Fibroblast of skin of right quadriceps (primary cell): ENCODE measurements at places on chromosomes 5 and 9.
A peak's percentile ranks its signal among the peaks of the same experiment; 100 is the strongest.

GRCh38 chr5:78495800-78496199, 135.4 kb downstream of the SCAMP1 start:
- DNase-seq = no peak

GRCh38 chr9:38157711-38158110, 88.7 kb upstream of the SHB start:
- DNase-seq = no peak

- peak; percentile 85 for DNase-seq
Measured at GRCh38 chr5:58188262-58188651, 271.6 kb downstream of the PLK2 start.

GRCh38 chr9:71937070-71937625, 25.7 kb downstream of the C9orf85 start:
- DNase-seq = no peak

GRCh38 chr9:134887686-134888602, 7.3 kb downstream of the FCN2 start:
- no peak for DNase-seq

DNA sequence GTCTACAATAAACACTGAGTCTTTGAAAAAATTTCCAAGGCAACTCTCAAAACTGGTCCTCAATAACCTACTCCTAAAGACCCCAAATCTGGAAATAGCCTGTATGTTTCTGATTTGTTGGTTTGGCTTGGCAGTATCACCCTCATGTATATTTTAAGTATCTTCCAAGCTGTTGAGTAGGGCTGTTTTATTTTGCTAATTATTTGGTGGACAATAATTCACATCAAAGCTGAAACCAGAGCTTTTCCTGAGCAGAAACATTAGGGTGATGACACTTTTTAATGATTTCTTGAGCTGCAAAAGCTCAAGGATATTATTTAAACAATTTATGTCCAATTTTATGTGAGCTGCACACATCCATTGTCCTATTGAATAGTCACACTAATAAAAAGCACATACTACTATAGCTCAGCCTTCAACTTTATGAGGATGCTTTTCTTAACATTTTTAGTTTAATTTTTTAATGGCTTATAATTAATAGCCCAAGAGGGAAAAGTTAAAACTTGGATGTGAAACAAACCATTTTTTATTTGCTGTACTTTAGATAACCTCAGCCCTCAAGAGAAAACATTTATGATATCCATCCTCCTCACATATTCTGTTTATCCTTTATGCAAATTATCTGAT, 393.1 kb downstream of the TAF11L14 start:
- DNase-seq = no peak

DNA sequence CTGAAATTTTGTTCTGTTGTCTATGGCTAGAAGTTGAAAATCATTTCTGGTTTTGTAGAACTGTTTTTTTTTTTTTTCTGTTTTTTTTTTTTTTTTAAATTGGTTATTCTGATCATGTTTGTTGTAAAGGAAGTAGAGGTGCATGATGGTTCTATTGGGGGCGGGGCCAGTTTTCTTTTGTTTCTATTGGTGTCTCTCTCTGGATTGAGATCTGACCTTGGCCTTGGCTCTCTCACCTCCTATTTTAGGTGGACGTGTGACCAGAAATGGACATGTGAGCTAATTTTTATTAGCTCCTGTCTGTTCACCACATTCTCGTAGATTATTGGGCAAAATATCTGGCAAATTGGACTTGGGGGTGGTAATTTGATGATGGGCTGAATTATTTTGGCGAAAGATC, 3.2 kb downstream of the ZNF618 start:
- no peak for DNase-seq

GRCh38 chr5:180648658-180649296, 623 bp downstream of the FLT4 start:
- no peak for DNase-seq

DNA sequence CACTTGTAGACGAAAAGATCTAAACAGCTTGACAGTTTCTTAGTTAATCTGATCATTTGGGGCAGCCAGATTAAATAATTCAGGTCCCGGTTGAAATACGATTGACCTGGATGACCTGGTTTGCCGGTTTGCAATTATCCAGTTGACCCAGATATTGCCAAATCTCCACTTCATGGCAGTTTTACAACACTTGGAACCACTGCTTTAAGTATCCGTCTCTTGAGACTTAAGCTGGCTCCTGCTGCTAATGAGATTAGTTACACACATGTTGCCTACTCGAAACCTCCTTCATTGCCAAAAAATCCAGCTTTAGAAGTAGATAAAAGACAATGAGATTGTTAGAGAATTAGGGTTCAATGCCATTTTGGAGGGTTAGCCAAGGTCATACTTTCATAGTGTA, 136.2 kb upstream of the HAPLN1 start:
- DNase-seq = no peak

GRCh38 chr9:69325409-69326212, 596 bp downstream of the ENTREP1 start:
- no peak for DNase-seq

DNA sequence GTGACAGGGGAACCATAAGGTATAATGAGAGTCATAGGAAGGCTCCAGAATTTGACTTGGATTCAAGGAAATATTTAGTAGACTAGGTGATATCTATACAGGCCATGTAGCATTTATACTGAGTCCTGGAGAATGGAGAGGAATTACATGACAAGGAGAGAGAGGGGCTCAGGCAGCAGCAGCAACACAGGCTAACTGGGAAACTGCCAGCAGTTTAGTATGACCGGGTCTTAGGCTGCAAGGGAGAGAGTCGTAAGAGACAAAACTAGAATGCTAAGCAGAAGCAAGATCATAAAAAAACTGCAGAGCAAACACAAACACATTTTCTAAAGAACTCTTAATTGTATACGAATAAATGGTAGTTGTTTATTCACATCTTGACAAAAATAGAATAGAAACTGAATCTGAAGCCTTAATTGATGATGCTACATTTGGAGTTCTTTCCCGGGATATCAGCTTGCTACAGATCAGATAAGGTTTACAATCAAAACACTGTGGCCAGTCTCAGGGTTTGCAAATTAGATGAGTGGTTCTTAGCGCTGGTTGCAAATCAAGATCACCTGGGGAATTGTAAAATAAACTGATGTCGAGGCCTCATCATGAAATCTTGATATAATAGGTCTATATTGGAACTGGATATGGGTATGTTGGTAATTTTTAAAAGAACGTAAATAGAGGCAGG, 480.0 kb upstream of the C9orf72 start:
- no peak for DNase-seq

GRCh38 chr5:171226864-171227263, 82.2 kb upstream of the TLX3 start:
- no peak for DNase-seq

GRCh38 chr5:10913841-10914240, 152.8 kb upstream of the DAP start:
- DNase-seq = peak; percentile 95

DNA sequence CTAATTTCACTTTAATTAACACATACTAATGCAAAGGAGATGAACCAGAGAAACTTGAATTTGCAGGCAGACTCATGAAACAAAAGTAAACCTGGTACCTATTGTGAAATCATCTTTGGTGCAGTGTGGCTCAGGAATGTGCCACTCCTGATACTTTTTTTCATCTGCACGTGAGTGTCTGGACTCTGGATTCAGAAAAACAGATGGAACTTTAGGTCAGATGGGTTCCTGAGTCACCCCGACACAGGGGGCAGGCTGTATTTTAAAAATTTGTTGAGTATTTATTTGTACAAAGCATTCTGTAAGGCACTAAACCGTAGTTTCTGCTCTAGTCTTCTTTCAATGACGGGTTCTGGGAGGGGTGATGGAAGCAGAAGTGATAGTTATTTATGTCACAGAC, 52.2 kb upstream of the TUT7 start:
- peak; percentile 67 for DNase-seq

GRCh38 chr5:162230348-162230747, 162.8 kb downstream of the GABRG2 start:
- no peak for DNase-seq

- no peak for DNase-seq
Measured at GRCh38 chr5:154901276-154901675, 36.7 kb downstream of the GEMIN5 start.

DNA sequence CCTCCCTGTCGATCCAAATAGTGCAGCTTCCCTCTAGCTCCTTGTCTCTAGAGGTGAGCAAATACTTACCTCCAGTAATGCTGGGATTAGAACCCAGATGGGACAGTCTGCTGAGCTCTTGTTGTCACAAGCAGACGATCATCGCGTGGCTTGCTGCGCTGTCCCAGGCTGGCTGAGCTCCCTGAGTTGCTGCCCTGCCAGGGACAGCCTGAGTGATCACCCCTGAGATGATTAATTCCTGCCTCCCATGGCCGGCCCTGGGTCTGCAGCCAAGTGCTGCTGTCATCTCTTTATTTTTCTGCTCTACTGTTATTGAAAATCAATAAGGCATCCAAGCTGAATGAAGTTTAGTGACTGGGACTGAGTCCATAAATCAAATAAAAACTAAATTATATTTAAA, 94.0 kb upstream of the ALDH1B1 start:
- DNase-seq = no peak
